Gastrocnemius medialis (tissue), 4 donors: ENCODE measurements at places on chromosomes 7 and 10. TPM values are rescaled to one million over a fixed set of nuclear protein-coding genes. Genes with fewer than 3 reads are reported as not detected.

- DNase-seq: no peak
These were observed 27.3 kb downstream of the AGAP3 start for GRCh38 chr7:151113344-151114150.

DNA sequence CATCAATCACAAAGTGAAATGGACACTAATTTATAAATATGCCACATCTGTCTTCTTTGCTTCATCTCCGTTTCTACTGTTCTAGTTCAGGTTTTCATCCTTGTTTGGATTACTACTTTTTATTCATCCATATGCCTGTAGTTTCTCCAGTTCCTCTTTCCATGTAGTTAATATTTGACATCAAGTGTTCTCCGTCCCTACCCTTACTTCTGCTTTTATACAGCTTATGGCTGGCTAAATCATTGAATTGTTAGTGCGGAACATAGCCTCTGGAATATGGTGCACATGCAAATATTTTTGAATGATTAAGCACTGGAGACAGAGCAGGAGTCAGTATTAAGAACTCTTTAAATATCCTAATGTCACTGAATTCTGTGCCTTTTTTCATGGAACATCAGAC lies 230.0 kb upstream of the PPP1R3A start:
- DNase-seq: no peak

SRGN gene
- total RNA-seq: 27.1 TPM

GRCh38 chr10:48465860-48466521 lies 138.9 kb downstream of the ARHGAP22 start:
- DNase-seq: no peak

DNA sequence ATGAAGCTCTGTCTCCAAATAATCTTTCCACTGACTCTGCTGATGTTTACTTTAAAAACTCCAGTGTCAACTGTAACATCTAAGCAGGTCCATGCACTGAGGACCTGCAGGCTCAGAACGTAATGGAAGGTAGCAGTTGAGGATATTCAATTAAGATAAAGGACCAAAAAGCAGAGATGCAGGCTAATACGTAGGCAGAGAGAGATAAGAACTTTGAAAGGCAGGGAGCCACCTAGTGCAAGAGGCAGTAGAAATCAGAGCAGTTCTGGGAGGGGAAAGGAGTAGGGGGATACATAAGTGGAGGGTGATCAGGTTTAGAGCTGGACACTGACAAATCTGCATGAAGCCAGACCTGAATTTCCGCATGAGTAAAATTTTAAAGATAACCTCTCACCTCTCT lies 114.5 kb upstream of the POM121L12 start:
- no peak for DNase-seq

DNA sequence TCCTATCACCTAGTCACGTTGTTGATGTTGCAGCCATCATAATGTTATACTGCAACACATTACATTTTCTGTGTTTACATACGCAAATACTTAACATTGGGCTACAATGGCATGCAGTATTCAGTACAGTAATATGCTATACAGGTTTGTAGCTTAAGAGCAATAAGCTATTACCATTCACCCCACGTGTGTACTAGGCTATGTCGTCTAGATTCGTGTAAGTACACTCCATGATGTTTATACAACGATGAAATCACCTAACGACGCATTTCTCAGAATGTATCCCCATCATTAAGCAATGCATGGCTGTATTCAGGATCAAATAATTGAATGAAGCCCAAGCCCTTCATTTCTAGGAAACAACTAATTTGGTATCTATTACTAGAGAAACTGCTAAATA lies 43.4 kb upstream of the C1GALT1 start:
- no peak for DNase-seq

MRLN gene
- total RNA-seq: 352 TPM
